ENCODE measurements at places on chromosomes 7 and 10.

GRCh38 chr7:118590107-118590506 is 365.6 kb downstream of the ANKRD7 start:
- DNase-seq, result peak; percentile 21

DNA sequence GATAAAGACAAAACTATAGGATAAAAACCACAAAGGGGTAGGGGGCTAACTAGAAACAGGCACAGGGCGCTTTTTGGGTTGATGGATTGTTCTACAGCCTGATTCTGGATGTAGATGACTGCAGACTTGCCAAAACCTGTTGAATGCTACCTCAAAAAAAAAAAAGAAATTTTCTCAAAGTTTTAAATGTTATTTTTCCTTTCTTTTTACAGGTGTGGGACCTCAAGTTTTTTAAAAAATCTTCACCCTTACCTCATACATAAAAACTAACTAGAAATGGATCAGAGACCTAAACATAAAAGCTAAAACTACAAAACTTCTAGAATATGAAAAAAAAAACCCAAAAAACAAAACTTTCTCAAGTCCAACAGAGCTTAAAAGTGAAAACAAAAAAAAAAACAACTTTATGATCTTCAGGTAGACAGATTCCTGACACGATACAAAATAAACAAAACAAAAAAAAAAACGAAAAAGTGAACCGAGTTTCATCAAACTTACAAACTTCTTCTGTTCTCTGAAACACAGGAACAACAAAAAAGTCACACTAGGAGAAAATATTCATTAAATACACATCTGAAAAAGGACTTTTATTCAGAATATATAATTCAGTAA is 14.9 kb downstream of the RHEB start:
- DNase-seq, result no peak

- no peak for DNase-seq
Observed at GRCh38 chr7:36894190-36894589, 169.9 kb upstream of the AOAH start.

DNA sequence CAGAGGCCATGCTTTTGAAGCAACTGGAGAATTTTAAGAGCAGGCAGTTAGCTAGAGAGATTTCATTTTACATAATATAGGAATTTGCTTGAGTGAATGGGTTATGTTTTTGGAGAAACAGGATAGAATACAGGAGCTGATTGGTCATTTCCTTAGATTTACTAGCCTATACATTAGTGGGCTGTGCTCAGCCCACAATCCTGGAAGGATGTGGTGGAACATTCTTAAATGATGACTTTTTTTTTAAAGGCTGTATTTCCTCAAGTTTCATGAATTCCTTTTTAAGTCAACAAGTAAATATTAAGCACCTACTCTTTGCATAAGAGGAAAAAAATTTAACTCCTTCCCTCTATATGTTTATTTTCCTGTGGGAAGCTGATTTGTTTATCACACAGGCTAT is 314.4 kb upstream of the BMPER start:
- no peak for DNase-seq

GRCh38 chr10:48748573-48748972 is 63.9 kb downstream of the WDFY4 start:
- no peak for DNase-seq

DNA sequence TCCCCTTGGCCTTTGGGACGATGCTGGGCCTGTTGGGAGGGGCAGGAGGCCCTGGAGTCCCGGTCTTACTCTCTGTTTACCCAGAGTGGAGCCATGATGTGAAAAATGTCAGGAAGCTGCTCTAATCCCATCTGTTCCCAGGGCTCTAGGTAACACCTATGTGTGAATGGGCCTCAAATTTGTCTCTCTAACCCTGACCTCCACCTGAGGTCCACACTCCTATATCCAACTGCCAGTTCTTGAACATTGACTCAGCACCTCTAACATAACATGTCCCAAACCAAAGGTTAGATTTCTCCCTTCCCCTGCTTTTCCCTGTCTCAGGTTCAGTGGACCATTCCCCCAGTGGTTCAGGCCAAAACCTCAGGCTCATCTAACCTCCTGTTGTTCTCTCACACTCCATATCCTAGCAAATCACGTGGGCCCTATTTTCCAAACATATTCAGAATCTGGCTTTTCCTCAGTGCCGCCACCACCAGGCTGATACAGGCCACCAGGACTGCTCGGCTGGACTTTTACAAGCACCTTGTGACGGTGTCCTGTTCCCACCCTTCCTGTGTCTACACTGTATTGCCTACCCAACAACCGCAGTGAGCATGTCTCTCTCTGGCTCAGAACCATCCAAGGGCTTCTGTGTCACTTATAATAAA is 130.6 kb downstream of the ATXN7L1 start:
- no peak for DNase-seq

- no peak for DNase-seq
Observed at GRCh38 chr10:27826369-27826768, 80.8 kb upstream of the MKX start.

GRCh38 chr7:150629347-150629746 is 2.8 kb downstream of the GIMAP6 start:
- no peak for DNase-seq

DNA sequence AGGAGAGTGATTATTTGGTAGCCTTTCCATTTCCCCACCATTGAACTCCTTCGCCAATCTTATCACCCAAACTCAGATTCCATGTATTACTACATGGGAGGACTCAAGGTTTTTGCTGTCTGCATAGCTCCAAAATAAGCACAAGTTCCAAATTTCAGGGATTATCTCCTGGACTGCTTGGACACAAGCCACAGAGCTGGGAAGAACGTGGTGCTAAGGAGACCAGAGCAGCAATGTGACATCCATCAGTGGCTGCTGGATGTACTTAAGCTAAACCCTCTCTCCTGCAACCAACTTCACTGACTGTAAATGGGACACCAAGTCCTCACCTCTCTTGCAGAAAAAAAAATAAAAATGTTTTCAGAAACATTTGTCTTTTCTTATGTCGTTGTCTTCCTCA is 56.3 kb downstream of the NRP1 start:
- no peak for DNase-seq
